D721Med (cell line): ENCODE measurements at places on chromosomes 6 and 20.

DNA sequence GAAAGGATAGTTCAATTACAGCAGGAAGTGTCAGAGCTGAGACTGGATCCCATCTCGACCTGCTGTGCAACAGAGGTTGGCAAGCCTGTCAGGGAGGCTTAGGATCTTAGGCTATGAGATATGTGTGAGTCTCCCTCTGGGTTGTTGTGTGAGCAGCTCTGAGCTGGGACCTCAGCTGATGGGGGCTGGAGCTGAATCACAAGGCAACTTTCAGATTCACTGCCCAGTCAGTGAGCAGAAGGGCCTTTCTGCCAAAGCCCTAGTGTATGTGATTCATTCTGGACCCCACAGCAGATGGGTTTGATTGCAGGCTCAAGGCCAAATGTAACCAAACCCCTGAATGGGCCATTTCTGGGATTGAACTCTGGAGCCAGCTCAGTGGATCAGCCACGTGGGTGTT lies 4.5 kb downstream of the PI3 start:
- DNase-seq, result no peak

GRCh38 chr6:136956590-136957544 lies 34.8 kb downstream of the SLC35D3 start:
- no peak for DNase-seq

DNA sequence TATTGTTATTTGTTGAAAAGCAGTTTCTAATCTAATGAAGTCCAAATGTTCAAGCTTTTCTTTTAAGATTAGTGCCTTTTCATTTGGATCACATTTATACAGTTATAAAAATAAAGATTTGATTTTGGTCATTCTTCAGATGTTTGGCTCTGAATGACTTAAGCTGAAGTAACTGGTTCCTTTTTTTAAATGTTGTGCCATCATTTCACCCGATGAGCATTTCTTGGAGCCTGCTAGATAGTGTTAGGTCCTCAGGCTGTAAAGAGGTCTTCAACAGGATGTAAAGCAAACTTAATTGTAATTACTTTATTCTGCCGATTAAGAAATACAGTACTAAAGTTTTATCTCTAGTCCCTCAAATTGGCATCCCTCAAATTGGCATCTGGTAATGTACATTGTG lies 41.2 kb upstream of the ASIP start:
- no peak for DNase-seq

DNA sequence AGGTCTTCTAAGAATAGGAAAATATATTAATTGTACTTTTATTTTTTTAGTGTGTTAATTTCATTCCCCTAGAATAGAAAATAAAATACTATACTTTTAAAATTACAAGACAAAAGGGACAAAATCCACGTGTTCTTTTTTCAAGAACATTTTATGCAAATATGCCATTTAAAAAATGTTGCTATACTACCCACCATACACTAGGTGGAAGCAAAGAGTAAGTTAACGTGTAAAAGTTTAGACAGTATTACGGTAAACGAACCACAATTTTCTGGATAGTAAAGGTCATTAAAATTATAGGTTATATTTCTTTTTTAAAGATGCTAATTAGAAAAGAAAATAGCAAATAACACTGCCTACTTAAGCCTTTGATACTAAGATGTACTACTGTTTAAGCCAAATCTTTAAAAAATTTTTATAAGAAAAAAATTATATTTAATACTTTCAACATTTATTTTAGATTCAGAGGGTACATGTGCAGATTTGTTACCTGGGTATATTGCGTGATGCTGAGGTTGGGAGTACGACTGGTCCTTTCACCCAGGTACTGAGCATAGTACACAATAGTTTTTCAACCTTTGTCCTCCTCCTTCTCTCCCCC lies 287.6 kb downstream of the PHF3 start:
- DNase-seq, result no peak
